ENCODE measurements at places on chromosomes 11 and 22.

GRCh38 chr11:12842933-12843636 is 166.0 kb upstream of the RASSF10 start:
- no peak for DNase-seq

DNA sequence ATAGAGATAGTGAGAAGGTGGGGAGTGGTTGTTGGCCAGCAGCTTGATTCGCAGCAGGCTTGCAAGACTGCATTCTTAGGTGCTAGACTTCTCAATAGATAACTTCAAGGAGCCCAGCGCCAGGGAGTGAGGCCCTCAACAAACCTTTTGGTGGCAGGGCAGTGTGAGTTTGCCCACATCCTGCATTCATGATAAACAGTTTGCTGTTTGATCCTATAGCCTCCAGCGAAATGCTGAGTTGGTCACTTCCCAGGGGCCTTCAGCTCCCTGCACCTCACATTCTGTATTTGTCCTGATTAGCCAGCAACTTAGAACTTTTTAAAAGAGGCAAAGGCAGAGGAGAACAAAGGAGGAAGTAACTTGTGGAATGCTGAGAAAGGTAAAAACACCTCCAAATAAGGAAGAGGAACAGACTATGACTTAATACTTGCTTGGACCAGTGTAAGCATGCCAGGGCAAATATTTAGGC is 25.1 kb downstream of the OR10A6 start:
- DNase-seq, result no peak

- DNase-seq, result no peak
Measured at GRCh38 chr11:61828379-61828628, 204 bp downstream of the FADS2 start.

- no peak for DNase-seq
Measured at GRCh38 chr11:129973068-129973467, 29.6 kb downstream of the PRDM10 start.

- no peak for DNase-seq
Measured at GRCh38 chr22:49705216-49705971, 122.3 kb downstream of the BRD1 start.

- DNase-seq, result no peak
Measured at GRCh38 chr22:23496445-23496833, 83.7 kb downstream of the IGLL1 start.

DNA sequence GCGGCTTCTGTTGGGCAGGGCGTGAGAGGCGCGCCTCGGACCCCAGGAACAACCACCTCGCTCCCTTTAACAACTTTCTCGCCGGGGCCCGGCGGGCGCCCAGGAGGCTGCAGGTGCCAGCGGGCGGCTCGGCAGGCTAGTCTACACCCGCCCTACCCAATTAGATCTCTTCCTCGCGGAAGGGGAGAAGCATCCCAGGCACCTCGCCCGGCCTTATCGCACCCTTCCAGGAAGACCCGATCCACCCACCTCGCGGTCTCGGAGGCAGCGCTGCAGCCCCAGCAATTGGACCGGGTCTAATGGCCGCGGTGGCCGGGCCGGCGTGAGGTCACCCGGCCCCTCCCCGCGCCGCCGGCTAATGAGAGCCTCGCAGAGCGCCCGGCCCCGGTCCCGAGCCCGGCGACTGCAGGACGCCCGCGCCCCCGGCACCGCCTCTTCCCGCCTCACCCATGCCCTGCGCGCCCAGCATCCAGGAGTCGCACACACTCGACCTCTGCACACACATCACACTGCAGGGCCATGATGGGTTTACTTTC is at the start of gene PLAAT3:
PLAAT3 (minus strand) TSS at position 298 of the 536 bp plus-strand sequence. CDS start 419 bp downstream, outside the sequence.
- DNase-seq, result peak; percentile 34

DNA sequence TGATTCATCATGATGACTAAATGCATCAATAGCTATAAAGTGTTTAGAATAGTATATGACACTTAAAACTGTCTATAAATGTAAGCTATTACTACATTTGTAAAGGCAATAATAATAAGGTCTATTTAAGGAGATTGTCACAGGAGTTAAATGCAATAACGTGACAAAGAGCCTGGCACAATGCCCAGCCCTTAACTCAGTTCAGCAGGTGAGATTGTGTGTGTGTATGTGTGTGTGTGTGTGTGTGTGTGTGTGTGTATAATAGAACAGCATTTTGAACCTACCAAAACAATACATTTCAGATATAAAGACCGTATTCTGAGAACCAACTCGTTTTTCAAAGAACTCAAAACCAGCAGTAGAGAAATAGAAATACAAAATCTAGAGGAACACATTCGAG is 177.5 kb downstream of the MYO18B start:
- no peak for DNase-seq

DNA sequence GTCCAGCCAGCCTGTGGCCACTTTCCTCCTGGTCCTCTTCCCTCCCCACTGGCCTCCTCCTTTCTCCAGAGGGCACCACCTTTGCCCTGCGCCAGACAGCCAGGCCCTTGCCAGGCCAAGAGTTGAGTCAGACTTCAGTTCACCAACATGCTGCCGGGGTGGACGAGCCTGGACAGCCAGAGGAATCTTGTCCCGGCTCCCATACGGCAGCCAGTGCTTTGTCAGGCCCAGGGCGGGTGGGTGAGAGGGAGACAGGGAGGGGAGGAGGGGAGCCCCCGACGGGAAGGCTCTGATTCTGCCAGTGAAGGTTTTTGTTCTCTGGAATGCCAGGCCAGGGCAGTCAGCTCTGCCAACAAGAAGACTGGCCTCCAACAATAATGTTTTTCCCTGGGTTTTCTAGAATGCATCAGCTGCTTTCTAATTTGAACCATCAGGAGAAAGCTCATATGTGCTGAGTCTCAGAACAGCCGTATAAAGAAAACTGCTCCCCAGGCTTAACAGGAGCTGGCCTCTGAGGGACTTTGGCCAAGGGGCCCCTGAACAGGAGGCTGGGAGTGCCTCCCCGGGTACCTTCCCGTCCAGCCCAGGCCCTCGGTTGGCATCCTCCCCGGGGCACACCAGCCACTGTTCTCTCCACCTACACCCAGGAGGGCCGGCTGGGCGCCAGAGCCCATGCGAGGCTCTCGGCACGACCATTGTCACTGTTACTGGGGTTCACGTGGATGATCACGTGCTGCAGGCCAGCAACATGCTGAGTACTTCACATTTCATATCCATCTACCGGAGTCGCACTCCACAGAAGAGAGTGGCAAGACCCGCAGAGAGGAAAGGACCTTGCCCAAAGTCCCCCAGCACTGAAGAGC is 28.6 kb downstream of the LIF start:
- DNase-seq, result no peak

GRCh38 chr11:24872186-24872585 is 375.3 kb downstream of the LUZP2 start:
- DNase-seq, result no peak

DNA sequence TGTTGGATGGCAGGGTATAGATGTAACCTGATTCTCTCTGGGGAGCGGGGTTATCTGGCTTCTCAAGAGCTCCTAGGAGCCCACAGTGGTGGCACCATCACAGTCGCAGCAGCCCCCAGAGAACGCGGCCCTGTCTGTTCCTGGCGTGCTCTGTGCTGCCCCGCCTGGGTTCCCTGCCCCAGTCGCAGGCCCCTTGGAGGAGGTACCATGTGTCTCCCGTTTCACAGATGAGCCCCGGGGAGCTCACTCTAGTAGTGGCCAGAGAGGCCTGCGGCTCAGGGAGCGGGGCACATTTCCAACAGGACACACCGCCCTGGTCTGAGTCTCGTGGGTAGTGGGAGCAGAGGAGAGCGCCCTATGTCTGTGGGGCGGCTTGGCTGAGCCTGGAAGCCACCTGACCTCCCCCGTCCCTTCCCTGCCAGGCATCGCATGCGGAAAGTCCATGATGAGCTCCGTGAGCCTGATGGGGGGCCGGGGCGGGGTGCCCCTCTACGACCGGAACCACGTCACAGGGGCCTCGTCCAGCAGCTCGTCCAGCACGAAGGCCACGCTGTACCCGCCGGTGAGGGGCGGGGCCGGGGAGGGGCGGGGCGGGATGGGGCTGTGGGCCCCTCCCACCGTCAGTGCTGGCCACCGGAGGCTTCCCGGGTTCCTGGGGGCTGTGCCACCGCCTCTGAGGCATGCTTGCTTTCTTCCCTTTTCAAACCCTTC is 21.0 kb upstream of the PPP6R3 start:
- DNase-seq, result no peak

DNA sequence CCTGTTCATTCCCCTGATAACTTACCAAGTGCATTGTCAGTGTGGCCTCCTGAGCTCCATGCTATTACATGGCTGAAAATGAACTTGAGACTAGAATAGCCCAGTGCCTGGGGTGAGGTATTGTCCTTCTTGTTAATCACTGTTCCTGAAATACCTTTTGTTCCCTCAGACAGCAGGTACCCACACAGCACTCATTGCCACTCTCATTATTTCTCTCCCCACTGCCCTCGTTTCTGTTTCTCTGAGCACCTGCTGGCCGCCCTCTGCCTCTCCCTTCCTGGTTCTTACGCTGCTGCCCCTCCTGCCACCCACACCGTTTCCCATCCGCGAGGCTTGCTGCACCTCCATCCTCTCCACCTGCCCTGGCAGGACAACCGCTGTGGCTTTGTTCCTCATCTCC is 36.9 kb upstream of the RAB1B start:
- DNase-seq, result no peak

DNA sequence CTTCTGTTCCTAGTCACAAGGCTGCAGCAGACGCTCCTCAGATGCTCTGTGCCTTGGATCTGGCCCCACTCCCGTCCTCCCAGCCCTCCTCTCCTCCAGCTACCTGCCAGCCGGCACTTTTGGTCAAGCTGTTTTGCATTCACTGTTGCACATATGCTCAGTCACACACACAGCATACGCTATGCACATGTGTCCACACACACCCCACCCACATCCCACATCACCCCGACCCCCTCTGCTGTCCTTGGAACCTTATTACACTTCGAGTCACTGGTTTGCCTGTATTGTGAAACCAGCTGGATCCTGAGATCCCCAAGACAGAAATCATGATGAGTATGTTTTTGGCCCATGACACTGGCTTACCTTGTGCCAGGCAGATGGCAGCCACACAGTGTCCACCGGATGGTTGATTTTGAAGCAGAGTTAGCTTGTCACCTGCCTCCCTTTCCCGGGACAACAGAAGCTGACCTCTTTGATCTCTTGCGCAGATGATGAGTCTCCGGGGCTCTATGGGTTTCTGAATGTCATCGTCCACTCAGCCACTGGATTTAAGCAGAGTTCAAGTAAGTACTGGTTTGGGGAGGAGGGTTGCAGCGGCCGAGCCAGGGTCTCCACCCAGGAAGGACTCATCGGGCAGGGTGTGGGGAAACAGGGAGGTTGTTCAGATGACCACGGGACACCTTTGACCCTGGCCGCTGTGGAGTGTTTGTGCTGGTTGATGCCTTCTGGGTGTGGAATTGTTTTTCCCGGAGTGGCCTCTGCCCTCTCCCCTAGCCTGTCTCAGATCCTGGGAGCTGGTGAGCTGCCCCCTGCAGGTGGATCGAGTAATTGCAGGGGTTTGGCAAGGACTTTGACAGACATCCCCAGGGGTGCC is 109.8 kb downstream of the BCR start:
- DNase-seq, result peak; percentile 58

DNA sequence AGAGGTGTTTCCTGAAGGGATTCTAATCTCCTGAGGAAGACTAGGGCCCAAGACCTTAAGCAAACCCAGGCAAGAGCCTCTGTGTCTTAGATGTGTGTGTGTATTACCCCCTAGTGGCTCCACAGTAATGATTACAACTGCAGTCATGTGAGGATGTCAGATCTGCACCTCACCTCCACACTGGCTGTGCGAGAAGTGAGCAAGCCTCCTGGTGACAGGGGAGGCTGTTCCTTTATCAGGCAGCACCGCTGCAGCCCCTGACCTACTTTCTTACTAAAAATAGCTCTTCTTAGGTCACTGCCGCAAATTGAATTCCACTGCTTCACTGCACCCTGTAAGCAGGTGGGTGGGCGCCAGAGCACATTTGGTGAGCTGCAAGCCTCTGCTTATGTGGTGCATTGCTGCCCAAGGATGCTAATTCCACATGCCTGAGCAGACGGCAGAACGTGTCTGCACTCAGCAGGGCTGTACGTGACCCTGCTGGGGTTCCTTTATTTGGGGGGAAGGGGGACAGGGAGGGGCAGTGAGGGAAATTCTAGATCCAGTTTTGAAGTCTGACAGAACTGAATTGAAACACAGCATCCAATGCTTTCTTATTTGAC is 112.4 kb downstream of the KCNC1 start:
- DNase-seq, result no peak

GRCh38 chr11:115941481-115941993 is 437.3 kb upstream of the CADM1 start:
- DNase-seq, result no peak
